ENCODE measurements at places on chromosomes 3 and 15.

DNA sequence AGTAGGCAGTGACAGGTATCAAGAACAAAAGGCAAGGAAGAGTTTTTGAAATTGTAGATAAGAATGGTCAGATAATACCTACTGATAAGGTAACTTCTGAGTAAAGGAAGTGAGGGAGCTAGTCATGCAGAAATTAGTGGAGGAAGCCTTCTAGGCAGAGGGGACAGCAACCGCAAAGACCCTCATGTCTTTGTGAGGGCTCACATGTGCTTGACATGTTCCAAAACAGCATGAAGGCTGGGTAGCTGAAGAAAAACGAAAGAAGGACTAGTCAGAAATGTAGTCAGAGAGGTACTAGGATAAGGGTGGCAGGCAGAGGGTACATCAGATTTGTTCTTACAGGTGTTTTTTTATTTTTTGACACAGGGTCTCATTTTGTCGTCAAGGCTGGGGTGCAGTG is 5.3 kb downstream of the SIN3A start:
- DNase-seq = no peak

GRCh38 chr3:50971487-50971924 is 296.8 kb downstream of the DOCK3 start:
- DNase-seq = no peak

GRCh38 chr15:52261498-52262242 is 33.9 kb downstream of the MYO5C start:
- peak; percentile 94 for DNase-seq

- no peak for DNase-seq
Observed at GRCh38 chr3:188255190-188255589, 101.2 kb downstream of the LPP start.

DNA sequence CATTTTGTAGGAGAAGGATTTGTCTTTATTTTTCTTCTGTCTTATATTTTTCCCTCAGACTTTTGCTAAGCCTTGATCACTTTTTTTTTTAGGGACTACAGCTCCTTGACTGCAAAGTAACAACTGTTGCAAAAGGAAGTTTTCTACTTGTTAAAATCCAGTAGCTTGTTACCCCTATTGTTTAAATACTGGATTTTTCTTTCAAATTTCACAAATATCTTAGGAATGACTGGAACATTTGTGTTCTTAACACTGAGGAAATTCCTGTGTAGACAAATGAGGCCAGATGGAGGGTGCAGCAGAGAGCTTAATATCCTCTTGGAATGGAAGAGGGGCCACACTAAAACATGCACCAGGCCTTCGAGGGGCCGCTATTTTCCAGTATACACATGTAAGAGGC is 3.2 kb upstream of the PGPEP1L start:
- DNase-seq = no peak

- DNase-seq = no peak
Observed at GRCh38 chr3:68057637-68058320, 403.4 kb upstream of the SUCLG2 start.

DNA sequence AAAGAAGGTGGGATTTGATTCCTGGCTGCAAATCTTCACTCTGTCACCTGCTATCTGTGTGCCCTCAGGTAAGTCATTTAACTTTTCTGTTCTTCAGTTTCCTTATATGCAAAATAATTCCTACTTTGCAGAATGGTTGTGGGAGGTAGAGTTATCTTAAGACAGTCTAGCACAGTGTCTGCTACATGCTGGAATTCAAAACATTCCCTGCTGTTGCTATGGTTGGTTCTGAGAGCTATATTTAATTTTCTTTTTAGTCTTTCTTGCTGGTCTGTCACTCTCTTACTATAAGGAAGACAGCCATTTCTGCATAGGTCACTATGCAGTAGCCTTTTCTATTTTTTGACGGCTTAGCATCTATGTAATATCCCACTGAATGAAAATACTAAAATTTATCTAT is 4.0 kb upstream of the ADPGK start:
- DNase-seq = no peak

DNA sequence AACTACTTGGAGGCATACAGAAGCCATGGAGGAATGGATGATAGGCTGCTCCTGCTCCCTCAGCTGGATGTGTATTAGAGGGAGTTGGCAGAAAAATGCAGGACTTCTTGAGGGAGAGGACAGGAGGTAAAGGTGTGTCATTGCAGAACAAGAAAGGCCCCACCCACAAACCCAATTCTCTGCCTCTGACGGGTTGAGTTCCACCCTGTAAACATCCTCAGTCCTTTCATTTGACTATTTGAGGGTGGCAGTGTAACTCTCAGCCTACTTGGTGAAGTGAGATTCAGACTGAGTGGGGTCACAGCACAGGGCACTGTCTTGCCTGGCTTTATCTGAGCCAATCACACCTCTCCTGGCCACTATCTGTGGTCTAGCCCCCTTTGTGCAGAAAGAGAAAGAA is at the start of gene TPRG1:
TSS of gene TPRG1 (plus strand) at position 265 of the 400 bp plus-strand sequence. CDS start 35,414 bp downstream, outside the sequence.
- no peak for DNase-seq

DNA sequence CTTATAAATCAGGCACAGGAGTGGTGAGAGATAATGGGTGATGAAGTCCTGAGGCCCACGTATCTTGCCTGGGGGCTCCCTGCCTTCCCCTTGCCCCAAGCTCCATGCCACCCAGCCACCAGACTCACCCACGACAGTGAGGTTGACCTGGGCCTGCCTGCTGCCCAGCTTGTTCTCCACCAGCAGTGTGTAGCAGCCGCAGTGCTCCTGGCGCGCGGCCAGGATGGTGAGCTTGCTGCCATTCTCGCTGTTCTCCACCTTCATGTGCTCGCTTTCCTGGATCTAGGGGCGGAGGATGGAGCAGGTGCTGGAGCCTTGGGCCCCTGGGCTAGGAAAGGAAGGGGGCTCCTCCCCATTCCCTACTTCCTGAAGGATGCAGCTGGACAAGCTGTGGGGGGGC is 79.1 kb upstream of the HACD2 start:
- no peak for DNase-seq

GRCh38 chr3:85159376-85159775 is 200.6 kb downstream of the CADM2 start:
- DNase-seq = no peak

- no peak for DNase-seq
Observed at GRCh38 chr3:43461345-43461744, 160.5 kb downstream of the ANO10 start.

- DNase-seq = peak; percentile 19
Observed at GRCh38 chr3:172153335-172153861, 114.0 kb downstream of the FNDC3B start.

- DNase-seq = no peak
Observed at GRCh38 chr15:90002428-90002844, 1.3 kb downstream of the ZNF710 start.

- no peak for DNase-seq
Observed at GRCh38 chr3:10192953-10193691, 28.4 kb downstream of the IRAK2 start.

GRCh38 chr15:45645026-45645980 is 10.5 kb downstream of the SQOR start:
- DNase-seq = no peak

DNA sequence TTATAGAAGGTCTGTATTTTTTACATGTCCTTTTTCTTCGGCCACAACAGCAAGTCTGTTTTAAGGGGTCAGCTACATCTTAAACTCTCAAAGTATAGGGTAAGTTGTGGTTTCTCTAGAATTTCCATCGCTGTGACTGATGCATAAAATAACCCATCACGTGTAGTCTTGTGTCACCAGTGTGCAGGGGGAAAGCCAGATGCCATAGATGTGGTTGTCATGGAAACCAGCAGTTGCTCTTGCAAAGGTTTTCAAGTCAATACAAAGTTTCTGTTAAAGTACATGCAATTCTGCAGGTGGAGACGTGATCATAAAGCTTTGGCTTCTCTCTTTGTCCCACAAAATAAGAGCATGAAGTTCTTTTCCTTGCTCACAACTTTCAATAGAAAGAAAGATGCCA is 210.3 kb upstream of the ONECUT1 start:
- DNase-seq = no peak

- DNase-seq = no peak
Observed at GRCh38 chr3:70647823-70648222, 335.4 kb upstream of the MDFIC2 start.

DNA sequence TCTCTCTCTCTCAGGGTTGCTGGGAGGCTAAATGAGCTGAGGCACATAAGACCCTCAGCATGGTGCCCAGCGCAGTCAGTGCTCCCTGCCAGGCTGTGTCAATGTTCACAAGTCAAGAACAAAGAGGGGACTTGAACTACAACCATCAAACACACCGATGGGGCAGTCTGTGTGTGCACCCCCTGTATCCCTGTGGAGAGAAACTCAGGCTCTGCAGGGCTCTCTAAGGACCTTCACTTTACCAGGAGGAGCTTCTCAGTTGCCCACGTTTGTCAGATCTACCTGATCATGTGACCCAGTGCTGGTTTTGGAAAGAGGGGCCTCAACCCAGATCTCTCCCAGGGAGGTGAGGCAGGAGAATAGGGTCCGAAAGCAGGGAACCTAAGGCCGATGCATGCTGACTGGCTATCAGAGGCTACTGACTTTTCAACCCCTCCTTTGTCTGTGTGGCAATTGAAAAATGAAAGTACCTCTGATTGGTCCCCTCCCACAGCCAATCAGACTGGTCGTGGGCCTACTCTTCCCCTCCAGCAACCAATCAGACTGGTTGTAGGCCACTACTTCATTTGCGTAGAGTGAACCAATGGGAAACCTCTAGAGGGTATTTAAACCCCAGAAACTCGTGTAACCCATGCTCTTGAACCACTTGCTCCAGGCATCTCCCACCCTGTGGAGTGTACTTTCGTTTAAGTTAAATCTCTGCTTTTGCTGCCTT is 34.0 kb downstream of the RHCG start:
- DNase-seq = no peak

Measured in cerebellar nuclear complex (tissue), 1 donor.